ENCODE measurements at places on chromosomes 11 and 22.

DNA sequence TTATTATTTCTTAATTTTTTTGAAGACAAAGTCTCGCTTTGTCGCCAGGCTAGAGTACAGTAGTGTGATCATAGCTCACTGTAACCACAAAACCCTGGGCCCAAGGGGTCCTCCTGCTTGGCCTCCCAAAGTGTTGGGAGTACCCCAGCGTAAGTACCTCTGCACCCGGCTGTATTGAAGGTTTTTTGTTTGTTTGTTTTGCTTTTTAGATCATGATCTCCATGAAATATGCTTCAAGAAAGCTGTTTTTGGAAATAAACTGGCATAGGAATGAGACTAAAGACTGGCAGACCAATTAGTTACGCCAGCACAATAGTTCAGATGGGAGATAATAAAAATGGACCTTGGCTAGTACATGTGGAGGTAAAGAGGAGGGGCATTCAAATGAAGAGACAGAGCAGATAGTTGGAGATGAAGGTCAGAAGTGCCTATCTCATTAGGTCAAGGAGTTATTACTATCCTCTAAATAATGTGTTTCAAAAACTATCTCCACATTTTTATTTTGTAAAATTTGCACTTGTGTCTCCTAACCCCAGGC lies 4.1 kb upstream of the MRPL48 start:
- DNase-seq, result no peak

DNA sequence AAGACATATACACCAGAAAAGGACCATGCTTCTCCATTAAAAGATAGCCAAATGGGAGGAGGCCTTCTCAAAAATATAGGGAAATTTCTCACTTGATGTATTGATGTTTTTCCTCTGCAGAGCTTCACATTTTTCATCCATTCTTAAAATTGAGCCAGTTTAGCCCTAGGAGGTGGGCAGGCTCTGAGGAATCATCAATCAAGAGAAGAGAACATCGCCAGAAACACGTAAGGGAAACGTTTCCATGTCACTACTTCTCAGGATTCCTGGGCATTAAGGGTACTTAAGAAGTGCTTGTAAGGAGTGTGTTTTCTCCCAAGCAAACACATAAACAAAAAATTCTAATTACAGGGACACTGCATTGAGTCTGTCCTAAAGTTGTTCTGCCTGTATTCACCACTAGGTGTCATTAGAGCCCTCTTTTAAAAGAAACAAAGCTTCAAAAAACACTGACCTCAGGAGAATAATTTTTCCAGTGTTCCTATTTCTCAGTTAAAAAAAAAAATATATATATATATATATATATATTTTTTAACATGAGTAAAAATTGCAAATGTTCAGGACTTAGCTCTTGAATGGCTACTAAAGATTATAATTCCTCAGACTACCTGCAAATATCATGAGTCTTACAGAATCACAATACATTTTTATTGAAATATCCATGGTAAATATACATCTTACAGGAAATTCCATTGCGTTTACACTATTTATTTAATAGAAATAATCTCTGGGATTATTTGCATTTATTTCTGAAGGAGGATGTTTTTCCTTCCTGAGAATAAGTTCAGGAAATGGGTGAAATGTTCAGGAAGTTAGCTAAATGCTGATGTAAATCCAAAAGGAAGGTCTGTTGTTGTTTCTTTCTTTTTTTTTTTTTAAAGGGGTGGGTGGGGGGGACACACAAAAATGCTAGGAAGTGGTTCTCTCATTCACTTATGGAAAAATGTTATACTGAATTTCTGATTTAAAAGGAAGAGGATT lies 16.0 kb downstream of the FZD4 start:
- peak; percentile 31 for DNase-seq

- DNase-seq, result no peak
Observed at GRCh38 chr22:48660790-48661740, 1166.6 kb downstream of the BRD1 start.

DNA sequence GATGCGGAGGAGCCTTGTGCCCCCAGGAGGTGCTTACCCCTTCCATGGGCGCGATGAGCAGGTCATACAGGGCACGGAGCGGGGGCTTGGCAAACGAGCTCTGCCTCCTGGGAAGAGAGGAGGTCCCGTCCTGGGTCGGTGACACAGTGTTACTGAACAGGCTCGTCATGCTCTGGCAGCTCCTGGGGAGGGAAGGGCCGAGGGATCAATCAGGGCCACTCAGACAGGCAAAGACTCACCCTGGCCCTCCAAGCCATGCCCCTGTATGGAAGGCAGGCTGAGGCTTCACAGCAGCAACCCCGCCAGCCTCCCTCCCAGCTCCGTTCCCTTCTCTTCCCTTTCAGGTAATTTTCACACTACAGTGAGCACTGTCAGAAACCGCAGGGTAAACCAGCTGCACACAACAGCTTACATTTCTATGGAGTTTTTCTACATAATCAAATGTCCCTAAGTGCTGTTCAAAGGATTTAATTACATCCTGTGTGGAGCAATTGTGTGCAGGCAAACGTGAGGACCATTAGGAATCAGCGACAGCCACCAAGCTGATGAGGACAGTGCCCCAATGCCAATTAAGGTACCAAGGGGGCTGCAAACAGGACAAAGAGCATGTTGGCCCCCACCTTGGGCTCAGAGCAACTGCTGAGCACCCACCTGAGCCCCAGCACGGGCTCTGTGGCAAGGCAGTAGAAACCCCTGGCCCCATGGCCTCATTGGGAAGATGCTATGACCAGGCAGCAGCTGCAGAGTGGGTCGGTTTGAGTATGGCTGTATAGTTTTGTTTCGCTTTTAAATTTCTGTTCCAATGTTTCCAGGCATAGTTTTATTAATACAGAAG lies 95.4 kb upstream of the PITPNB start:
- peak; percentile 62 for DNase-seq

GRCh38 chr11:42890773-42891172 lies 421.0 kb upstream of the API5 start:
- DNase-seq, result no peak

GRCh38 chr11:126008956-126009355 lies 53.7 kb downstream of the CDON start:
- no peak for DNase-seq

DNA sequence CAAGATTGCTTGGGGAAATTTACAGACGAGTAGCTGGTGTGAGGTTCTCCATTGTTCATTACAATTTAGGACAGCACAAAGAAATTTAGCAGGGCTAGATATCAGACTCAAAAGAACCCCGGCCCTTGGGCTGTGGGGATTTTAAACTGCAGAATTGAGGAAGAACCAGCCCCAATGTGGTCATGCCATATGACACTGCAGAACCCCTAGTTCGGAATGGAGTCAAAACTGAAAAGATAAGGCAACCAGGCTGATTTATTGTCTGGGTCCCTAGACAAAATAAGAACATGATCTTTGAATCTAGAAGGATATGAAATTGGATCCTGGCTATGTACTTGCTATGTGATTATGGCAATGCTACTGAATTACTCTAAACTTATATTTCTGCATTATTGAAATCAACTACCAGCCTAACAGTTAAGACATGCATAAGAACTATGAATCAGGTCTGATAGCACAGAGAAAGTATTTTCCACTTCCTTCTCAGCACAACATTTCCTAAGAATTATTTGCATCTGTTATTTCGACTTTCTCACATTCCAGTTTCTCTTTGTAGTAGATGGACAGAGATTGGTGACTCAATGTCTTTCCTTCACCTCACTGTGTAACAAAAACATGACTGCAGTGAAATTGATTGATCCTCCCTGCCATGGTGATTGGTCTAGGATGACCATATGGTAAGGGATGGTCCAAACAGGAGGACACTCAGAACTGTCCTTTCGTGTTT lies 13.2 kb downstream of the MMP3 start:
- no peak for DNase-seq

GRCh38 chr11:95486979-95487378 lies 256.0 kb upstream of the SESN3 start:
- no peak for DNase-seq

- no peak for DNase-seq
Observed at GRCh38 chr11:76787911-76788596, 4.9 kb downstream of the TSKU start.

DNA sequence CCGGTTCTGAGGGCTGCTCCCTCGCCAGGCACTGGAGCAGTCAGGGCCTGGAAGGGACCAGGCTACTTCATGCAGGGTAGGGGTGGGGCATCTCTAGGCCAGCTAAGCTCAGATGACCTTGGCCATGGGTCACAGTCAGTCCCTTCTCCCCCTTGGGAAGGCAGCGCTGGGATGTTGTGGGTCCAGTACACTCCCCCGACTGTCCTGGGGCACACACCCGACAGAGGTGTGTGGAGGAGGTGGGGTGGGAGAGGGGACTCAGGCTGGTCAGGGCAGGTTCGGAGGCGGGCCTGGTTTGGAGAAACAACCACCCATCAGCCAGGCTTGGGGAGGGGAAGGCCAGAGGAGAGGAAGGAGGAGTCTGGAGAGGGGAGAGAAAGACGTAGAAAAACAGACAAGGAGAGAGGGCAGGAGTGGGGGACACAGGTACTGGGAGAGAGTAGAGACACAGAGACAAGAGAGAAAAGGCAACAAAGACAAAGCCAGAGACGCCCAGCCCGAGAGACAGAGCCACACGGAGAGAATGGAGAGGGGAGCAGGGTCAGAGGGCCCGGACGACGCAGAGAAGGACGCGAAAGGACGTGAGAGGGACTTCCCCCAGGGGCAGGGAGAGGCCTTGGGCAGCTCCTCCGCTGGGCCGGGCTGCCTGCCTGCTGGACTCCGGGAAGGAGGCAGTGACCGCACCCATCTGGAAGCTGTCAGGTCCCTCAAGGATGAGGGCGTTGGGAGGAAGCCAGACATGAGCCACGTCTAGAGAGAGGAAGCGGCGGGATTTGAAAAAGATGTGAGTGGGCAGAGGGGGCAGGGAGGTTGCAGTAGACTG lies 30.6 kb upstream of the TSKU start:
- DNase-seq, result no peak

Data from NCI-H1436 (cell line).